Sigmoid colon (tissue), 7 donors: ENCODE measurements at places on chromosomes 7 and 10. TPM values are rescaled to one million over a fixed set of nuclear protein-coding genes. Genes with fewer than 3 reads are reported as not detected.

The ZNF239 gene
- polyA plus RNA-seq: 0.60 TPM

The ERVW-1 gene
- not detected for polyA plus RNA-seq

The CARD11 gene
- 0.60 TPM for polyA plus RNA-seq

The CFAP46 gene
- polyA plus RNA-seq: not detected

The LBX1 gene
- polyA plus RNA-seq: not detected

The SLC26A3 gene
- 326 TPM for polyA plus RNA-seq

The CDHR3 gene
- polyA plus RNA-seq: 3.7 TPM

The GPR26 gene
- not detected for polyA plus RNA-seq

The CNPY1 gene
- not detected for polyA plus RNA-seq

The POLD2 gene
- 91.2 TPM for polyA plus RNA-seq

The TMEM184A gene
- polyA plus RNA-seq: 8.4 TPM

The KIF5B gene
- 42.6 TPM for polyA plus RNA-seq

The PTPRE gene
- 5.1 TPM for polyA plus RNA-seq

The ZNF680 gene
- polyA plus RNA-seq: 3.5 TPM

The HGF gene
- polyA plus RNA-seq: 0.46 TPM

The FANK1 gene
- 7.9 TPM for polyA plus RNA-seq

The LDB3 gene
- polyA plus RNA-seq: 1.8 TPM

The SPDYE11 gene
- not detected for polyA plus RNA-seq

The PIP gene
- not detected for polyA plus RNA-seq

The IKZF1 gene
- polyA plus RNA-seq: 1.8 TPM

The ADRA2A gene
- polyA plus RNA-seq: 6.2 TPM

The COBL gene
- 12.6 TPM for polyA plus RNA-seq

The LDB1 gene
- polyA plus RNA-seq: 34.0 TPM

The CYP3A7 gene
- 0.46 TPM for polyA plus RNA-seq

The CFAP43 gene
- polyA plus RNA-seq: 0.60 TPM

The GIMAP1 gene
- 10.3 TPM for polyA plus RNA-seq

The FRAT1 gene
- 5.0 TPM for polyA plus RNA-seq

The RAMP3 gene
- 26.0 TPM for polyA plus RNA-seq

The MBLAC1 gene
- 2.6 TPM for polyA plus RNA-seq

The SLC16A12 gene
- 0.13 TPM for polyA plus RNA-seq

The DENND2A gene
- 6.2 TPM for polyA plus RNA-seq

The HYAL4 gene
- not detected for polyA plus RNA-seq

The FKBP9 gene
- 19.2 TPM for polyA plus RNA-seq

The CYP3A5 gene
- 13.2 TPM for polyA plus RNA-seq

The SERPINE1 gene
- polyA plus RNA-seq: 0.46 TPM

The GIMAP7 gene
- 12.6 TPM for polyA plus RNA-seq

The MBL2 gene
- not detected for polyA plus RNA-seq

The NODAL gene
- polyA plus RNA-seq: not detected

The KLLN gene
- polyA plus RNA-seq: 0.76 TPM

The ENTPD1 gene
- 12.0 TPM for polyA plus RNA-seq

The ZNF467 gene
- polyA plus RNA-seq: 3.0 TPM

The MYH16 gene
- not detected for polyA plus RNA-seq

The C10orf105 gene
- not detected for polyA plus RNA-seq

The C10orf53 gene
- polyA plus RNA-seq: not detected

The LOXL4 gene
- polyA plus RNA-seq: 1.8 TPM

The PTTG1IP2 gene
- polyA plus RNA-seq: not detected

The ITGA8 gene
- polyA plus RNA-seq: 0.46 TPM
